ENCODE measurements at places on chromosomes 4 and X.

DNA sequence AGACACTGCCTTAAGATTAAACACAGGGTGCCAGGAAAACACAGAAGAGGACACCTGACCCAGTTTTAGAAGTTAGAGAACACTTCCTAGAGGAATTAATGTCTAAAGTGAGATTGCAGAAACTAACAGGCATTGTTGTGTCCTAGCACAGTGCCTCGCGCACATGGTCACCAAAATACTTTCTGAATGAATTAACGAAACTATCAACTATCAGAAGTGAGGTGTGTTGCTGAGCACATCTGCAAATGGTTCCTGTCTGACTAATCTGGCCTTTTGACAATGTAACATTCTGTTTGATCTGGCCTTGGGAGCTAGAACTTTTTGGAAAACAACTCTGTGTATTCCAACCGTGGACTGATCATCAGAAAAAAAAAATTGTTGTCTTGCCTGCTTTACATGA is 556.8 kb upstream of the LCORL start:
- no peak for DNase-seq

DNA sequence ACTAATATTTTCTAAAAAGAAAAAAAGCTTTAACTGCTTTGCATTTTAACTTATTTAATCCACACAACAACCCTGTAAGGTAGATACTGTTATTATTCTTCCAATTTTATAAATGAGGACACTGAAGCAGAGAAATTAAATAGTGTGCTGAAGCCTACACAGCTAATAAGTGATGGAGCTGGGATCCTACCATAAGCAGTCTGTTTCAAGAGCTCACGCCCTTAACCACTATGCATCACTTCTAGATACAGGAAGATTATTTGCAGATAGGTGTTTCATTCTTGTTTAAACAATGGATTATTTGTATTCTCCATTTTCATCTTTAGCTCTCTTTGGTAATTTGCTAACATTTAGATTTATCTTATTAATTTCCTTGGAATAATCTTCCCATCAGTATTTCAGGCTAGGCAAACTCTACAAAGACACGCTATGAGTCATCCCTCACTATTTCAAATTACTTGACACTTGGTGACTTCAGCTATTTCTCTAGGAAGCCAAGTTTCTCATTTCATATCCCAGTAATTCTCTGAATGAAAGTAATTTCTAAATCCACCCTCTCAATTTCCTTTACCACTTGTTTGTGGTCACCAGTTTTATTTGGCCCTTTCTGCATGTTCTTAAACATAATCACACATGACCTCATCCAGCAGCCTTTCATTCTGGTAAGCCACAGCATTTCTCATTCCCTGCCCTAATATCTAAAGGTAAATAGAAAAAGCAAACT is 67.3 kb downstream of the ASB9 start:
- DNase-seq, result no peak

DNA sequence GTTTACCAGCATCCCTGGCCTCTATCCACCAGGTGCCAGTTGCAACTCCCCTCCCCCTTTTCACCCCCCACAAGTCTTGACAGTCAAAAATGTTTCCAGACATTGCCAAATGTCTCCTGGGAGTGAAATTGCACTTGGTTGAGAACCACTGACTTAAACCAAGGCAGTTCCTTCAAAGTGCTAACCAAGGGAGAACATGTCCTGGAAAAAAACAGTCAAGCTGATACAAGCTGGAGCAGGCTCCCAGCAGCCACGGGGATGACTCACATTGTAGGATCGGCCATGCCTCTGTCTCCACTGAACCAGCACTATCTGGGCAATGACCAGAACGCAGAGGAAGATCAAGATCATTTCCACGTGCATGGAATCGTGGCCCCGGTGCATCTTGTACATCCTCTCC is 11.4 kb downstream of the RNF175 start:
- no peak for DNase-seq

DNA sequence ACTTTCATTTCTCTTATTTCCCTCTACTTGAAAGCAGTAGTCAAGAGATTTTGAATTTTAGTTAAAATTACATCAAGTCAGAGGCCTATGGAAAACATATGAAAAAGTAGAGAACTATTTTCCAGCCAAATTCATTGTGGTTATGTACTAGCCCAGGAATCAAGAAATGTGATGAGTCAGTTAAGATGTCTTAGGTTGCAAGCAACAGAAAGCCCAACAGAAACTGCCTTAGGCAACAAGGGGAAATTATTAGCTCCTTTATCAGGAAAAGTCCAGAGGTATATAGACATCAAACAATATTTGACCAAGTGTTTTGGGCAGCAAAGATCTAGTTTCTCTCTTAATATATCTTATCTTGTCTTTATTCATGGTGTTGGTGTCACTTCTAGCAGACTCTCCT is 37.8 kb upstream of the FRMD7 start:
- no peak for DNase-seq

GRCh38 chr4:17153572-17153971 is 255.1 kb upstream of the LDB2 start:
- no peak for DNase-seq

GRCh38 chr4:36000941-36001557 is 243.3 kb downstream of the ARAP2 start:
- DNase-seq, result no peak

GRCh38 chr4:39908284-39908683 is 69.4 kb downstream of the PDS5A start:
- DNase-seq, result no peak

- no peak for DNase-seq
Measured at GRCh38 chr4:35166466-35166865, 1077.8 kb downstream of the ARAP2 start.

GRCh38 chr4:128228845-128229795 is 58.5 kb downstream of the PGRMC2 start:
- DNase-seq, result no peak

GRCh38 chr4:61443813-61444510 is 243.8 kb downstream of the ADGRL3 start:
- no peak for DNase-seq

DNA sequence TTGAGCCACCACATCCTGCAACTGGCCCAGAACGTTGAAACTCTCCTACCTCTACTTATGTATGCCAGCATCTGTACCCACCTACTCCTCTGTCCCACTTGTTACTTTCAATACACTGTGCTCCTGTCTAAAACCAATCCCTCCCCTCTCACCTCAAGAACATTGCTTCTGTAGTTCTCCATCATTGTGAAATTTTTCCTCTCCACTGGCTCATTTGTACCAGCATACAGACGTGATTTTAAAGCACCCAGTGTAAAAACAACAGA is 25.5 kb upstream of the USO1 start:
- no peak for DNase-seq

DNA sequence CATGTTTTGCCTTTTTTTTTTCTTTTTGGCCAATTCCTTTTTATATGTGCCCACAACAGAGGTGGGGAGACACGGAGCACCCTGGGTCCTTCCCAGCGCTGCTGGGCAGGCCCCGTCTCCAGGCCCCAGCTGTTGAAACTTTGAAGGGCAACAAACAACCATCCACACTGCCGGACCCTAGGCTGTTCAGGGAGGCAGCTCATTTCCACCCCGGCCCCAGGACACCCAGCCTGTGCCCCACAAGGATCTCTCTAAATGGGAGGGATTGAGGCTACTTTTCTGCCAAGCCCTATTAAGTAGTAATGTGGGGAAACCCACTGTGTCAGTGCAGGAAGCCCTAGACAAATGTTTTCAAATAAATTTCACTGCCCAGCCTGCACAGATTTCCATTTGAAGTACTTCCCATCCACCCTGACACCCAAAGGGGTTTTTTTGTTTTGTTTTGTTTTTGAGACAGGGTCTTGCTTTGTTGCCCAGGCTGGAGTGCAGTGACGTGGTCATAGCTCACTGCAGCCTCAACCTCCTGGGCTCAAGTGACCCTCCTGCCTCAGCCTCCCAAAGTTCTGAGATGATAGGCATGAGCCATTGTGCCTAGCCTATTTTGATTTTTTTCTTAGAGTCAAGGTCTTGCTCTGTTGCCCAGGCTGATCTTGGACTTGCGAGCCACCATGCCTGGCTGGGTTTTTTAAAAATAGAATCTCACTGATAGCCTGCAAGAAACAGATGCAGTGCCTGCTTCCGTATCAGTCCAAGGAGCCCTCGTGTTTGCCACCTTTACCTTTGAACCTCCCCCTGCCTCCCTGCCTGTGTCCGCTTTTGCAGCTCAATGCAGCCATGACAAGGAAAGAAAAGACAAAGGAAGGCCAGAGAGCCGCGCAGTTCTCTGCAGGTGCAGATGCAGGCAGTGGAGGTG is 13.4 kb upstream of the CLCN4 start:
- no peak for DNase-seq

DNA sequence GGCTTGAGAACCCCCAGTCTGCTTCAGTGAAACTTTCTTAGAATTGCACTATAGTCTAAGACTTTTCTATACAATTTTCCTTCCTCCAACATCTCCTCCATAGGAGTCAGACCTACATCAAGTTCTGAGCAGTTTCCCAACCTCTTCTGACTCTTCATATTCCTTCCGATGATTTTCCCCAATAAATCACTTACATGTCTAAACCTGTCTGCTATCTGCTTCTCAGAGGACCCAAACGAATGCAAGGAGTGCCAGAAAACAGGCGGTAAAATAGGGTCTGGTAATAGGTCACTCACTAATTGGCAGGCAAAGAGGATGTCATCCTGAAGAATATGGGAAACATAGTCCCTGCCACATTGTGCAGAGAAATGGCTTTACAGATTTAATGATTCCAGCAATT is 153.9 kb downstream of the PCDH18 start:
- DNase-seq, result no peak

GRCh38 chrX:9730752-9731151 is 34.9 kb downstream of the GPR143 start:
- no peak for DNase-seq

- no peak for DNase-seq
Measured at GRCh38 chrX:82585868-82586267, 922.2 kb upstream of the POU3F4 start.

DNA sequence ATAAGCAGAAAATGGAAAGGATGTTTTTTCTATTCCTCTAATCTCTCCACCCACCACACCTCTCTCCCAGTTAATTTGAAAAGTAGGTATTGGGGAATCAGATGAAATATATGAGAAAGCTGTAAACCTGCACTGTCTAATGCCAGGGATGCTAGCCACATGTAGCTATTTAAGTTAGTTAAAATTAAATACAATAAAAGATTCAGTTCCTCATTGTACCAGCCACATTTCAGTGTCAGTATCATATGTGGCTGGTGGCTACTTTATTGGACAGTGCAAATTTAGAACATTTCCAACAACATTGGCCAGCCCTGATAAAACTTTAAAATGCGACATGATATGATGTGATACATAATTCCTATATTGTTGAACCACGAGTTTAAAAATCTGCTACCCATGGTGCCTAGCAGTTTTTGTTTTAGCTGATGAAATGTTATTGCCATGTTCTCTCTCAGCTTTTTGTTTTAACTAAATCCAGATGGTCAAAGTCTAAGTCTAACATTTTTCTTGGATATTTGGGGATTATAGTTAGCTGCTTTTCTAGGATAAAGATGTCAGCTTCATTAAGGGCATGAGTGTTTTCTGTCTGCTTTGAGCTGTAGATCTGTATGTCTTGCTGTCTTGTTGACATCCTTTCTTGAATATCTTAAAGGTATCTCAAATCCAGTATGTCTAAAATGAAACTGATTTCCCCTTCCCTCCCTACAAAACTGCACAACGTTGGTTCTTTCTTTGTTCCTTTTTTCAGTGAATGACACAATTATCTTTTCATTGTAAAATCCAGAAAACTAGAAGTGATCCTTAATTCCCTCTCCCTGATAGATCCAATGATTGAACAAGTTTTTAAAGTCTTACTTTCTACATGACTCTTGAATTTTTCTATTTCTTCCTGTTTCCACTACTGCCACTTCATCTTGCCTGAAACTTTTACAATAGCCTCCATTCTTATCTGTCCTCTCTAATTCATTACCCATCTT is 6.2 kb downstream of the ARFIP1 start:
- DNase-seq, result no peak

- DNase-seq, result no peak
Measured at GRCh38 chrX:11770320-11770719, 12.3 kb downstream of the MSL3 start.

DNA sequence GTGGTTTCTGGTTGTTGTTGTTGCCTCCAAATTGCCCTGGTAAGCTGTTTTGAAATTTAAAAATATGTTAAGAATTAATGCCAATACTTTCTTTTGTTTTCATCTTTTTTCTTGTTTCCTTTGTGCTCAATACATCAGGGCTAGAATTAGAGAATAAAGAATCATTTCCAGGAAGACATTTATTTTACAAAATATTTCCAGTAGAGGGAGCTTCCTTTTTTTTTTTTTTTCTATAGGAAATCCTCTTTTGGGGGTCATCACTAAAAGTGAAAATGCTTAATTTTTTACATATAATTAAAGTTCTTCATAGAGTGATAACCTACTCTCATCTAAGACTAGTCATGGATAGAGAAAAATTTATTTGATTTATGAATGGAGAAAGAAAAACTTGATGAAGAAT is 2.4 kb downstream of the GLRA3 start:
- no peak for DNase-seq

DNA sequence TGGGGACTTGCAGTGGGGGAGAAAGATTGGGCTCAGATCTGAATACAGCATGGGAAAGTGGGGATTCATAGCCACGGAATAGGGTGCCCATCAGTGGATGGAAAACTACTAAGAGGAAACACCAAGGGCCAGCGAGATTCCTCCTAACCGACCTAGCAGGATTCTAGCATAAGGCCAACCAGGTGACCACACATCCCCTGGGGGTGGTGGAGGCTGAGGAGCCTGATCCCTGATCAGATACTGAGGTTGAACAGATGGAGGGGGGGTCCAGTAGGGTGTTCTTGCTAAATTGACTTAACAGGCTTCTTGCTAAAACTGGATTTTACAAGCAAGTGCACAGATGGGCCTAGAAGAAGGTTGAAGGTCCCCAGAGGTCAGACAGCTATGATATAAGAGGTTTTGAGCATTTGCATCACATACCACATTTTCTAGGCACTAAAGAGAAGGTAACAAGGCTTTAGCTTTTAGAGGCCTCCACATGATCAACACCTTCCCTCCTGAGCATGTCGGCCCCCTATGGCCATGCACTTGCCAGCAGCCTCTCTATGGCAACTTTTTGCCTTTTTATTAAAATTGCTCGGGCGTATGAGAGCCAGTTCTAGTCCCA is 69.1 kb upstream of the PUDP start:
- DNase-seq, result no peak

- no peak for DNase-seq
Measured at GRCh38 chrX:30085571-30085970, 129.8 kb upstream of the MAGEB2 start.

- DNase-seq, result no peak
Measured at GRCh38 chr4:148124512-148124911, 317.7 kb downstream of the NR3C2 start.

- no peak for DNase-seq
Measured at GRCh38 chr4:153936121-153936520, 147.2 kb upstream of the SFRP2 start.

All from stimulated activated CD4-positive, alpha-beta T cell treated with anti-CD3 and anti-CD28 coated beads, Interleukin-4, amount 100 ng/mL, for 4 hours (primary cell).